ENCODE measurements at places on chromosomes 11 and 22. TPM values are rescaled to one million over a fixed set of nuclear protein-coding genes. Genes with fewer than 3 reads are reported as not detected.

DNA sequence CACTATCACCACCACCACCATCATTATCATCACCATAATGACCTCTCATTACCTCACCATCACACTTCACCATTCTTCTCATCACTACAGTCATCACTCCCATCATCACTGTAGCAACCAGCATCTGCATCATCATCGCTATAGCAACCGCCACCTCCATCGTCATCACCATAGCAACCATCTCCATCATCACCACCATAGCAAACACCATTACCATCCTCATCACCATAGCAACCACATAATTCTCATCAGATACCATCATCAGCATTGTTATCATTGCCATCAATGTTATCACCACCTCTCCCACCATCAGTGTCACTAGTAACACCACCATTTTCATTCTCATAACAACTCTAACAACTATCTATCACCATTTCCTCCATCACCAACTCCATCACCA, 23.1 kb upstream of the CD82 start:
- DNase-seq, result no peak

DNA sequence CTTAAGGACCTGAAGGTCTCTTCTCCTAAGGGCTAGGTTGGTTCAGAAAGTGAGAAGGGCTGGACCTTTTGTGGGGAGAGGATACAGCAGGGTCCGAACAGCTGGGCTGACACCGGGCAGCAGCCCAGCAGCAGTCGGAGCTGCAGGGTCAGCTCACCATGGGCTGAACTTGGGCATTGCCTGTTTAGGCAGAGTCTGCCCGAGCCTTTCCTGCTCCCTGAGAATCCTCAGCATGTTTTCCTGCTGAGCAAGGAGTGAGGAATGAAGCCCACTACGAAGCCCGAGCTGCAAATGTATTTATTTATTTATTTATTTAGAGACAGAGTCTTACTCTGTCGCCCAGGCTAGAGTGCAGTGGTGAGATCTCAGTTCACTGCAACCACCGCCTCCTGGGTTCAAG, 83.9 kb downstream of the PTPRJ start:
- no peak for DNase-seq

- DNase-seq, result peak; percentile 25
Observed at GRCh38 chr22:45008186-45008681, 1.6 kb downstream of the PHF21B start.

- DNase-seq, result no peak
Observed at GRCh38 chr11:8256271-8257002, 7.2 kb downstream of the LMO1 start.

DNA sequence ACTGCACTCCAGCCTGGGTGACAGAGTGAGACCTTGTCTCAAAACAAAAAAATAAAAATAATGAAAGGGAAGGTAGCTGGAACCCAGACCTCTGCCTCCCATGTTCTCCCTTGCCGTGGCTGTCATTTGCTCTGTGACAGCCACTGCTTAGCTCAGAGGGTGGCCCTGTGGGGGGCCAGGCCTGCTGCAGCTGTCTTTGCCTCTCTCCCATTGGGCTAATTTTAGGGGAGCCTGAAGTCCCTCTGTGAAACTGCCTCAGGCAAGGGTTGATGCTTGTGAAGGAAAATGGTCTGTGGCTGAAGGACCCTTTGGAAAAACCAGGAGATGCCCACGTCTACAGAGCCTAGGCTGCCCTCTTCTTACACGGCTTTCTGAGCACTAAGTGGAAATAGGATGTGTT, 42.9 kb downstream of the C11orf91 start:
- no peak for DNase-seq

GRCh38 chr11:134845474-134846327, 433.7 kb upstream of the B3GAT1 start:
- no peak for DNase-seq

DNA sequence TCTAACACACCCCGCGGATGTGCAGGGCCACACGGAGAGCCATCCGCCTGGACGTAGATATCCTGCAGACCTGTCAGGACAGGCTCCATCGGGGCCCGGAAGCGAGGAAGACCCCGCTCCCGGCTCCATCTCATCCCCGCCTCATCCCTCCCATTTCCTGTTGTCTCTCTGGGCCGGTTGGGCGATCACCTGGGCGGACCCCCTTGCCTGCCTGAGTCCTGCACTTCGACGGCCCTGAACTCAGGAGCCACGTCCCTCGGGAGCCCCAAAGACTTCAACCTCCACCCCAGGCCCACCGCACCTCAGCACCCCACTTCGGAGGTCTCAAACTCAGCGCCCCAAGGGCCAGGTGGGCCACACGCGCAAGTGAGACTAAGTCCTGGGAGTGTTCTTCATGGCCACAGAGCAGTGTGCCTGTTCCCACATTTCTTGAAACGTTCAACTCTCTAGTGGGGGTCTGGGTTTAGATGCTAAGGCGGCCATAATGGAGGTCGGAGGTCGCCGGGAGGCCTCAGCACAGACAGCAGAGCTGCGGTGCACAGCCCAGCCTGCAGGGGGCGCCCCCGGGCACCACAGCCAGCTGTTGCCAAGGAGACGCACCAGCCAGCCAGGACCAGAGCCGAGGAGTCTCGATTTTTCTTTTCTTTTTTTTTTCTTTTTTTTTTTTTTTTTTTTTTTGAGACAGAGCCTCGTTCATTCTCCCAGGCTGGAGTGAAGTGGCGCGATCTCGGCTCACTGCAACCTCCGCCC, 26.0 kb upstream of the FADD start:
- DNase-seq, result peak; percentile 37

DNA sequence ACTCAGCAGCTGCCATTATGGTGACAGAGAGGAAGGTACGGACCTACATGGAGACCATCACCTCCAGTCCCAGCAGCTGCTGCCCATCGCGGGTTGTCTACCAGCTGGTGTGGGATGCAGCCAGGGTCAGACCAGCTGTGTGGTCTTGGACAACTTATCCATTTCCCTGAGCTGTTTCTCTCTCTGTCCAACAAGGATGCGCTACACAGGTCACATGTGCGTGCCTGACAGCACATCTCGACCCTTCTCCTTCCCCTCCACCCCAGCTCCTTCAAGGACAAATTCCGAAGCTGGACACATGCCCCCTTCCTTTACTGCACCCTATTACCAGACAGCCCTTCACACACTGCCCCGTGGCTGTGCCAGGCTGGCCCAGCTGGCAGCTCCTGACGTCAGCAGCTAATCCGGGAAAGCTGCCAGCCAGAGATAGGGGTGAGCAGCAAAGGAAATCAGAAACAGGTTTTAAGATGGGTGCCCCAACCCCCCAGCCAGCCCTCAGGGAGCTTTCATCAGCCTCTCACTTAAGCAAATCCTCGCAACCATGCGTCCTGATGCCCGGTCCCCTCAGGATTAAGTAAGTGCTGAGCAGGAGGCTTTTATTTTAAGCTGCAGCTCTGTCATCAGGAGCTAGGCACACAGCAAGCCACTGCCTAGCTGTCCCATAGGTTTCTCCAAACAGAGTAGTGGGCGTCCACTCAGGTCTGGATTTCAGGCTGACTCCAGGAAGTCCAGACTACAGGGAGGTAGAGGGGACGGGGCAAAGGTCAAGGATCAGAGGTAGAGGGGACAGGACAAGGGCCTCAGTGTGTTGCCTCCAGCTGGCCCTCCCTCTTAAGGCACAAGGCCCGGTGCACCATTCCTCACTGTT, 20.3 kb downstream of the TEF start:
- no peak for DNase-seq

GRCh38 chr11:9210224-9210921, 54.8 kb downstream of the DENND5A start:
- DNase-seq, result no peak

DNA sequence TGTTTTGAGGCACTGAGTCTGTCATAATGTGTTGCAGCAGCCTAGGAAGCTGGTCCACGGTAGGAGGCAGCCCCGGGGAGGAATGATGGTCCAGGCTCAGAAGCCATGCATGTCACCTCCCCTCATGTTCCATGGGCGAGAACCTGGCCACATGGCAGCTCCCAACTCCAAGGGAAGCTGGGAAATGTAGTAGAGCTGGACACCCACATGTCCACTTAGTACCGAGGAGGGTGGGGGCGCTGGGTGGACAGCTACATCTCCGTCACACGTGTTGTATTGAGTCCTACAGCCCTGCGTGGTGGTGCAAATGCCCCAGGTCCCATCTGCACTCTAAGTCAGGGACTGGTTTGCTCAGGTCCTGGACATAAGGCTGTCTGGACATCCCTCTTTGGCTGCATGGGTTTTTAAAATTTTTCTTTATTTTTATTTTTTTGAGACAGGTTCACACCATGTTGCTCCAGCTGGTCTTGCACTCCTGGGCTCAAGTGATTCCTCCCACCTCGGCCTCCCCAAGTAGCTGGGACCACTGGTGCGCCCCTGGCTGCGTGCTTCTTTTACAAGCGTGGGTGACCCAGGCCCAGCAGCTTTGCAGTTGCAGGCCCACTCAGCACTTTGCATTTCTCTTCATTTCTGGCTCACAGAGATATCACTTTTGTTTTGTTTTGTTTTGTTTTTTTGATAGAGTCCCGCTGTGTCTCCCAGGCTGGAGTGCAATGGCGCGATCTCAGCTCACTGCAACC, 3.9 kb upstream of the CTTN start:
- DNase-seq, result no peak

DNA sequence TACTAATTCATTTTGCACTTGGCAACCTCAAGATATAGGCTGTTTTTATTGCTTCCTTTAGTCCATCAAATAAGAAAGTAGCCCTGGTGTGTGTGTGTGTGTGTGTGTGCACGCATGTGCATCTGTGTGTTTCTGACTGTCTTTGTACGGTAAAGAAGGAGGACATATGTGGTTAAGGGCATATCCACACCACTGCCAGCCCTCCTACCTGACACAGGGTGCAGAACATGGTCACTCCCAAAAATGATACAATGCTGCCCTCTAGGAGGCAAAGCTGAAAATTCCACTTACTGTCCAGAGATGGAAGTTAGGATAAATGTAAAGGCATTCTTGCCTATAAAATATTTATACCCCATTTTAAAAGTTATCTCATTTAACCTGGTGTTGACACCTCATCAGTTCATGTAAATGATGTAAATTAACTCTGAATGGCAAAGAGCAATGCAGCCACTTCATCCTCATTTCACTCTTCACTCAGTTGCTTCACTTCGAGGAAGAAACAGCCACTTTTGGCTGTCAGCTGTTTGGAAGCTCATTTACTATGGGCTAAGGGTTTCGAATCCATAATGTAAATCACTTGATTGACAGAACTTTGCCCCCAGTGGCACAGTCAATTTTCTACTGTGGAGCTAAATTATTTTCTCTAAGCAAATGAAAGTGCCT, 83.1 kb upstream of the MTNR1B start:
- DNase-seq, result peak; percentile 14

DNA sequence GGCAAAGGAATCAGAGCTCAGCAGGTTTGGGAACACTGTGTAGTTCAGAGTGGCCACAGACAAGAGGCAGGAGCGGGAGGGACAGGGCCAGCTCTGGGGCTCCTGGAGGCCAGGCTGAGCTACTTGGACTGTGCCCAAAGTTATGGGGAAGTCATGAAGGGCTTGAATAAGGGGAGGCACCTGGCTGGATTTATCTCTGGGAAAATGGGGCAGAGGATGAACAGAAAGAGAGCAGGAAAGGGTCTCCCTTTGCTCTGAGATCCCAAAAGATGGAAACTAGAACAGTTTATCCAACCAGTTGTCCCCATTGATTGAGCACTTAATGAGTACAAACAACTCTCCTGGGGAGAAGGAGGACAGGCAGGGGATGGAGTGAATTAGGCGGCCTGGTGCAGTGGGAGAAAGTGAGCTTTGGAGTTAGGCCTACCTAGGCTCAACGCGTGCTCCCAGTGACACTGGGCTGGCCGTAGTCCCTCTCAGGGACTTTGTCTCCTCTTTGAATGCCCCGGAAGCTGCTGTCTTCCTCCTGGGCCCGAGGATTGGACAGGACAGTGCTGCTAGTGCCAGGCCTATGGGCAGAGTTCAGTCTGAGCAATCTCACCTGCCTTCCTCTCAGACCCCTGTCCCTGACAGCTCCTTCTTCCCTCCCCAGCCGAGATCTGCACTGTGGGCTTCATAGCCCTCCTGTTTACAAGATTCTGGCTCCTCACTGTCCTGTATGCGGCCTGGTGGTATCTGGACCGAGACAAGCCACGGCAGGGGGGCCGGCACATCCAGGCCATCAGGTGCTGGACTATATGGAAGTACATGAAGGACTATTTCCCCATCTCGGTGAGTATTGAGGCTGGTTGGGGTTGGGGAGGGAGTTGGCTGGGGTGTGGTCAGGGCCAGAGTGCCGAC, 2.0 kb downstream of the MOGAT2 start:
- no peak for DNase-seq

- no peak for DNase-seq
Observed at GRCh38 chr11:132228746-132229325, 858.4 kb downstream of the NTM start.

- no peak for DNase-seq
Observed at GRCh38 chr11:23586173-23586572, 725.9 kb upstream of the CCDC179 start.

DNA sequence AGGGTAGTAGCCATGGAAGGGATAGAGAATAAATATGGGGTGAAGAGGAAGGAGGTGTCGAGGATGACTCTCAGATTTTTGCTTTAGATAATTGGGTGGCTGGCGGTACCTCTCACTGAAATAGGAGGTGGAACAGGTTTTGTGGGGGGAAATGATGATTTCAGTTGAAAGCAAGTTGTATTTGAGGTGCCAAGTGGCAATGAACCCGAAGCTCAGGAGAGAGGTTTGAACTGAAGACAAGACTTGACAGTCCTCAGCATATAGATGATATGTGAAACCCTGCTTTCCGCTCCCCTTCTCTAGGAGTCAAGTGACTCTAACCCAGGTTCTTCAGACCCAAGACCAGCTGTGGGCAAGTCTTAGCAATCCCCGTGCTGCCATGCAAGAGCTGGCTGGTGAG, 33.7 kb downstream of the RRP8 start:
- DNase-seq, result no peak

- peak; percentile 82 for DNase-seq
Observed at GRCh38 chr22:36277482-36278291, 24.8 kb downstream of the APOL1 start.

DNA sequence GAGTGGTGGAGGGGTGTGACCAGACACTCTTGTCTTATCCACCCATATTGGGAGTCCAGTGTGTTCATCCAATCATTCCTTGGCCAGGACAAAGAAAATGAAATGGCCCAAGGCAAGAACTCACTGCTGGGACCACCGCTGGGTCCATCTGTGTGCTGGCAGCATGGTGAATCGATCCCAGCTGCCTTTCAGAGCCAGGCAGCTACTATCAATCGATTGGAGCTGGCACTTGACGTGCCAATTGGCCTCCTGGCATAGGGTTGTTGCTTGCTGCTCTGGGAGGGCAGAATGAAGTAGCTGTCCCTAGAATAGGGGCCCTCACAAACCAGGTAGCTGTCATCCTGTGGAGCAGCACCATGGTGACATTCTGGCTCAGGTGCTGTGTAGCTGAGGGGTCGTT, 1.4 kb upstream of the ARVCF start:
- DNase-seq, result no peak

Gene KDM4D
- 0.44 TPM for total RNA-seq

Gene APOBEC3G
- total RNA-seq, result 103 TPM

Gene CARD10
- total RNA-seq, result not detected

Gene FLRT1
- total RNA-seq, result not detected

Gene CYP2D6
- 3.9 TPM for total RNA-seq

Gene SMTNL1
- not detected for total RNA-seq

Gene SOX6
- total RNA-seq, result 0.61 TPM

All from B cell (primary cell).